ENCODE measurements at places on chromosomes 2 and 18. TPM values are rescaled to one million over a fixed set of nuclear protein-coding genes. Genes with fewer than 3 reads are reported as not detected.

Gene DQX1
- 15.8 TPM for polyA plus RNA-seq

DNA sequence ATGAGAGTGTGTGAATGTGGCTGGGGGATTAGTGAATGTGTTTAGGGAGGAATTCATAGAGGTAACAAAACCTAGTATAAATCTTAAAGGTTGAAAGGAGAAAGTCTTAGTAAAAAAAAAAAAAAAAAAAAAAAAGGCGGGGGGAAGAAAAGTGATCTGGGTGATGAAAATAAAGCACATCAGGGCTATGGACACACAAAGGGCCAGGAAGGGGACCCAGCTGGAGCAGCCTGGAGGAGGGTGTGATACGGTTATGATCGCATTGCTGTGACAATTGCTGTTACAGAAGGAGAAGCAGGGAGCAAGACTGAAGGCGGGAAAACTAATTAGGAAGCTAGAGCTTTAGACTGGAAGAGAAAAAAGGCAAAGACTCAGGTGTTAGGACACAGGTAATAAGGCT is 85.4 kb downstream of the DLGAP1 start:
- DNase-seq, result no peak

DNA sequence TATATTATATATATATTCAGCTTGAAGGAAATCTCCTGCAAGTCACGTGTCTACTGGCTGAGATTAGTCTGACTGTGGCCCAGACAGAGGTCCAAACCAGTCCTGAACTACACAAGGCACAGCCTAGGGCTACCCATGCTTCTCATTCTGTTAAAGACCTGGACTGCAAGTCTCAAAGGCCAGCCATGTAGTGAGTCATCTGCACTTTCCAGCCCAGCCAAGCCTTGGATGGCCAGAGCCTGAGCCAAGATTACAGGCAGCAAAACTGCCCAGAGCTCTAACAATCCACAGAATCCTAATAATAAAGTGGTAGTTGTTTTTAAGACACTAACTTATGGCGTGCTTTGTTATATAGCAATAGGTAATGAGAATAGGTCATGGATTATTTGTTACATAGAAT is 259.6 kb downstream of the SS18 start:
- no peak for DNase-seq

GRCh38 chr18:44842588-44843412 is 162.1 kb downstream of the SETBP1 start:
- DNase-seq, result no peak

Gene GAL3ST2
- not detected for polyA plus RNA-seq
